ENCODE measurements at places on chromosomes 2 and 18.

GRCh38 chr2:199870581-199870980, 19.6 kb upstream of the FTCDNL1 start:
- no peak for DNase-seq

DNA sequence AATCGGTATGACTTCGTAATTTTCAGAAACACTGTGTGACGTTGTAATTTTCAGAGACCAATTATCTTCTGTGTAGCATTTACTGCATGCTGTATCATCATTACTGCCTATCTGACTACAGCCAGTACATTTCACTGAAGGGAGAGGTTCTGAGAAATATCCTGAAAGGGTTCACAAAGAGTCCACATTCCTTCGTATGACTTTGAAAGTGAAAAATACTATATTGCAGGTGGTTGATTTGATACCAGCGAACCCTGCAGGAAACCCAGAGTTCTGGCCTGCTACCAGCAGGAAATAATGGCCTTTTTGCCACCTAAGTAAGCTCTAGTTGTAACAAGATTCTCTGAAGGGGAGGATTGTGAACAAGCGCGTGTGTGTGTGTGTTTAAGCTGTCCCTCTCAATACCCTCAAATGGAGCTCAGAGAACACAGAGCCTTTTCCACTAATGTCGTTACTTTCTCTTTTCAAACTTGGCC, 155.5 kb downstream of the ARHGAP28 start:
- peak; percentile 24 for DNase-seq

DNA sequence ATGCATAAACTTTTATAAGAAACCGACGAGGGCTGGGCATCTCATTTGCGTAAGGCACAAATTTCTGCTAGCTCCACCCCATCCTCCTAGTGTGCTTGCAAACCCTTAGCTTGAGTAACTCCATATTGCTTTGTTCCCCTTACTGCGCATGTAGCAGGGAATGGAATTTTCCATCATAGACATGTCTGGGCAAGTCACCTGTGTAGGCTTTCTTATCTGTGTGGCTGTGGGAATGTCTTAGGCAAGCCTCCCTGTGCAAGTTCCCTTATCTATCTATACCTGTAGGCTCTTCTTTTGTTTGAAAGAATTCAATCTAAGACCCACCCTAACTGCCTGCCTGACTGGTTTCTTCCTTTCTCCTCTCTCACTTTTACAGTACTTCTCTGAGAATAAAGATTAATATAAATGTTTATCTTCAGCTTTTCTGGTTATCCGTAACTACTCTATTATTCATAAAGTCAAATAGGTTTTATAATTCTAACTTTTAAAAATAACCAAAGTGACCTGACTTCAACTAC, 217.6 kb upstream of the FIGN start:
- no peak for DNase-seq

DNA sequence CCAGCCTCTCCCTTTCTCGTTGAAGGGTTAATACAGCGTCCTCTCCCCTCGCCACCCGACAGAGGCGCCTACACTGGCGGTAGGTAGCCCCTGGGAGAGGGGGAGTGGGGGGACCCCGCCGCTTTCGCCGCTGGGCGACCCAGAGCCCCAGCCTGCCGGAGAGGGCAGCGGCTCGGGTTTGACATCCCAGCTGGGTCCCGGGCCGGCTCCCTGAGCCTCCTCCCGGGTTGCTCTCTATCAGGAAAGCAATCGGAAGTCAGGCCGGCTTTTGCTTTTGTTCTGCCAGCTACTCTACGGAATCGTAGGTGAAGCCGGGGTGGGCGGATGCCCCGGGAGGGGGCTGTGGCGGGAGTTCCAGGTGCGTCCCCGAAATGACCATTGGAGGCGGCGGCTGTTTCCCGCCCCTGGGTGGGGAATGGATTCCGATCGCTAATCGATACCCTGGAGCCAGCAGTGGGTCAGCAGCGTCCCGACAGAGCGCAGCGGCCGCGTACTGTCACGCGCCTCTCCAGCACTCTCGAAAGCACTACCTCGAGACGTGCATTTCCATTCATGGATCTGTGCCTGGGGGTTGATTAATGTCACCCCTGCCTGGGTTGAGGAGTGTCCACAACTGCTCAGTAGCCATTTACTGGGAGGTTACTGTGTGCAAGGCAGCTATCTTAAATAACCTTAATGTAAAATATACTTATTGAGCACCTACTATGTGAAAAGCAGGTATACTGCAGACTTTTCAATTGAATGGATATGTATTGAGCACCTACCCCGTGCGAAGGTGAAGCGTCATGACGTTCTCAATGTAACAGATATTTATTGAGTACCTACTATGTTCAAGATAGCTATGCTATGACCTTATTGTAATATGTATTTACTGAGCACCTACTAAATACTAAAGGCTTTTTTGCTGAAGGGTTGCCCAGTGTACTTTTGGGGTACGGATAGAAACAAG, 1.1 kb downstream of the MAPK4 start:
- DNase-seq = no peak

- no peak for DNase-seq
Measured at GRCh38 chr2:81495556-81495955, 1191.0 kb upstream of the LRRTM1 start.

DNA sequence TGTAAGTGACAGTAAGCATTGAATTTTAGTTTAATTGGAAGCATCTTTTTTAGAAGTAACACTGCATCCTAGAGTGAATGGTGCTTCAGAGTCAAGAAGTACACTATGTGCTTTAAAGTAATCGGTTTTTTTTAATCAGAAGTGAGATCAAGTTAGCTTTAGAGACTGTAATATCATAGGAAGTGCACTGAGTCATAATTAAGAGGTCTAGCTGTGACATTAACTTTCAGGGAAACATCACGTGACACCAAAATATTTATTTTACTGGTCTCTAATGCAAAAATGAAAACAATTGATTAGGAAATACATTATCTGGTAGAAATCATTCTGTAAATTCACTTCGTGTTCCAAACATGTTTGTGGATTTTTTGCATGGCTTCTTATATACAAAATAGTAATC, 55.3 kb upstream of the KYNU start:
- DNase-seq = peak; percentile 14

DNA sequence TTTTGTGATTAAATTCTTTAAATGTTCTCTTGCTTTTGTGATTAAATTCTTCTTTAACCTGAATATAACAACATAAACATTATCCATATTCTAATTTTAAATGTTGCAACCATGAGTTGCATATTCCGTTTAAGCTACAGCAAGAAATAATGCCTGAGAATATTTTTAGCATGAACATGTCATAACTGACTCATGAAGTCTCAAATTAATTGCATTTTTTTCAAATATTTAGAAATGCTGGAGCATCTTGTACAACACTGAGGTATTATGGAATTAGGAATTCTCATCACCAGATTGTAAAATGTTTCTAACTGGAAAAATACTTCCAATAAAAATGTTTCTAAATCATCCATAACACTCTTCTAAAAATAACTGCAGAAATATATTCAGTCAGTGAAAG, 14.7 kb downstream of the ROCK2 start:
- peak; percentile 51 for DNase-seq
